Psoas muscle (tissue), 8 donors: ENCODE measurements at places on chromosomes 2 and 18. TPM values are rescaled to one million over a fixed set of nuclear protein-coding genes. Genes with fewer than 3 reads are reported as not detected.
A peak's percentile ranks its signal among the peaks of the same experiment; 100 is the strongest.

Gene SRD5A2
- 0.06 TPM for total RNA-seq

Gene GATA6
- total RNA-seq = 0.92 TPM

Gene UGT1A4
- total RNA-seq = not detected

DNA sequence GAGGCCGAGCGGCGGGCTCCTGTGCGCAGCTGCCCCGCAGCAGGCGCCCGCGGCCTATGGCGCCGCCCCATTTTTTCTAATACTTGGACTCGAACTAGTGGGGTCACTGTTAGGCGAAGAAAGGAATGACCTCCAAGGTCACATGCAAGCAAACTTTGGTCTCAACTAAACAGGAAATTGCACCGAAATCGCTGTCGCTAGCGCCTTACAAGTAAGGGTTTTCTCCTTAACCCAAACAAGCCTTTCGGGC is 339 bp downstream of the ACAA2 start:
- DNase-seq = peak; percentile 62

- DNase-seq = peak; percentile 87
Observed at GRCh38 chr2:9311488-9311887, 104.9 kb downstream of the ASAP2 start.

DNA sequence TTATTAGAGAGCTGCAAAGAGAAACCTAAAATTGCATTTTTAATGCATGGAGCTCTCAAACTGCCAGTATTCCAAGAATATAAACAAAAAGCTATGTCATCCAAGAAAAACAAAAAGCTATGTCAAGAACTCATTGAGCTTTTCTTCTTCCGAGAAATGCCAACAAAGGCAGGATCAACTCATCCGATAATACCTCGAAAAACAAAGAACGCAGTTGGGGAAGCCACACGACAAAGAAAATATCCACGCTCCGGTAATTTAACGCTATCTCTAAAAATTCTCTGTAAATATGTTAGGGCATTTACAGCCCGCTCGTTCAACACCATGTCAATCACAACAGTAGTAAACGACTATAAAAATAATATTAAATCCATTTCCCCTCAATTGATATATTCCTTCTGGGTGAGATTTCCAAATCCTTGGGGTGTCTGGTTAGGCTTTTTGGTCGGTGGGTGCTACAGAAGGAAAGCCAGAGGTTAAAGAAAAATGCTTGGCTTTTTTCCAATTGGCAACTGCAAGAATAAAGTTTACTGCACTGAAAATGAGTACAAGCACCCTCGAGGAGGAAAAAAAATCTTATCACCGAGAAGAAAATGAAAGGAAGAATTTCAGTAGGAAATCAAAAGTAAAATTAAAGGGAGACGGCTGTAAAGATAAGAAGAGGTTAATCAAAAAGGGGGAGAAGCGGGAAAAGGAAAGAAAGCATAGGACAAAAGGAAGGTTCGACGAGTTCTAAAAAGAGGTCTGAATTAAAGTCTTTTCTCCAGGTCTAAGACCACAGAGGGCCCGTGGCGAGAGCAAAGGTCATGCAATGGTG is 856 bp downstream of the TIA1 start:
- no peak for DNase-seq

DNA sequence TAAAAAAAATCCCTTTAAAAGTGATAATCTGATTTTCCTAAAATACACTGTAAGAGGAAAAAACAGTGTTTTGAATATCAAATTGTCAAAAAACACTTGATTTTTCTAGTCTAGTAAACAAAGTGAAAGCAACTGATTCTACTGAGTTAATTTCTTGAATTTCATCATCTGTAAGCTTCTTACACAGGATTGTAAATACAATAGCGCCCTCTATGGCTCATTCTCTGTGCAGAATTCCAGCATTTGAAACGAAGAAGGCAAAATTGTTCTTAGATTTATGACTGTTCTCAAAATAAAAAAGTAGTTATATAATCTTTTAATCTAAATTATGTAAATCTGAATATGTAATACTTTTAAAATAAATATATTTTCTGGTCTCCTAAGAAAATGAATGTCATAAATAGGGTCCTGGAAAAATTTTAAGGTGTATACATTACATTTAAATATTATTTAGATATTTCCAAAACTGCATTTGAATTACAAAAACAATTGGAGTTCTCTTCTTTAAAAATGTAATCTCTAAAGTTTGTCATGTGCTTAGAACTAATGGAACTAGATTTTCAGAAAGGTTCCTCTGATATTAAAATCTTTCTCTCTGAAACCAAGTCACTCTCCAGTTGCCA is 176.9 kb upstream of the MC4R start:
- DNase-seq = no peak

DNA sequence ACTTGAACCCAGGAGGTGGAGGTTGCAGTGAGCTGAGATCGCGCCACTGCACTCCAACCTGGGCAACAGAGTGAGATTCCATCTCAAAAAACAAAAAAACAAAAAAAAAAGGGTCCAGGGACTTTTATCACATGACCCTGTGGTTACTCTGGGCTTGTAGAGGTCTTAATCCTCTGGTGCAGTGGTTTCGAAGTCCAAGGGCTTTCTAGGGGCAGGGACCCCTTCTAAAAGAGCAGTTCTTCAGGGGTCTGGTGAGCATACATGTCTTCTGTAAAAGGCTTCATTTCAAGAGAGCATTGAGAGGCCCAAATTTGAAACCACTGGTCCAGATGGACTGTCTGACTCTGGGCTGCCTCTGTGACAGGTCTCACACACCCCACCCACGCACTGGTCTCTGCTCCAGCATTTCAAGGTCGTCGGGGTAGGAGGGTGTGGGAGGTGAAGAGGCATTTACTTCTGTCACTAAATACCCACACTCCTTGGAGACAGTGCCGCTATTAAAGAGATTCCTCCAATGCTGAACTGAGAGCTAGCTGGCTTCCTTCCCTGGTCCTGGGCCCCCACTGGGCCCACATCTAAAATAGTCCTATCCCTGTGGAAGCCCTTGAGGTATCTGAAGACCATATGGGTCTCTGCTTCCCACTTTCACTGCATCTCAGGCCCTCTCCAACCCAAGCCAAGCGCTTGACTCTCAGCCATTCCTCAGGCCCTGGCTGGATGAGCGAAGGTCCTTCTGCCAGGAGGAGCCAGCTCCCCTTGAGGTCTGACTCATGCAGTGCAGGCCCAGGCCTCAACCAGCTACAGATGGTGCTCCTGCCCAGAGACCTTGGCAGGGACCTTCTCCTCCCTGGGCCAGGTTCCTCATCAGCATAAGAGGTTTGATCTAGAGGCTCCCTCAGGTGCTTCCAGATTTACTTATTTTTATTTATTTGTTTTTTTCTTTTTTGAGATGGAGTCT is 44.8 kb downstream of the PAX8 start:
- no peak for DNase-seq

- peak; percentile 21 for DNase-seq
Observed at GRCh38 chr18:27185025-27185763, at the start of gene CHST9. CHST9 (minus strand) TSS chr18:27185308; CDS start chr18:27142809, 42,499 bp downstream.

DNA sequence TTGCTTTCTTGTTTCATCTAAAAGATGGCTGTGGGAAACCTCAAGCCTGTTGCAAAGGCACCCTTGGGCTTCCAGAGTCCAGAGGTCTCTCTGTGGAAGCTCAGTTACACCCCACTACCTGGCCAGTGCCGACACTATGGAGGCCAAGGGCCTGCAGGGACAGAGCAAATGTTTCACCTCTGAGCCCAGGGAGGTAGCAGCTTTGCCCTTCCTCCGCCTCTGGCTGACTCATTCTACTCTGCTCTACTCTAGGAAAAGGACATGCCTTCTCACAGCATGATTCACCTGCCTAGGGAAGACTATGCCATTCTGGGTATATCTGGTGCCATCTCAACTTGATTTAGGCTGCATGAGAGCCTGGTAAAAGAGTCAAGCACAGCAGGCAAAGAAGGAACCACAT is 12.2 kb downstream of the MYOM1 start:
- DNase-seq = peak; percentile 24

- peak; percentile 29 for DNase-seq
Observed at GRCh38 chr2:56185582-56186046, 1.8 kb downstream of the CCDC85A start.

- no peak for DNase-seq
Observed at GRCh38 chr18:10332452-10332851, 122.0 kb upstream of the APCDD1 start.

Gene ALK
- total RNA-seq = 0.32 TPM

Gene LBX2
- total RNA-seq = 0.15 TPM

DNA sequence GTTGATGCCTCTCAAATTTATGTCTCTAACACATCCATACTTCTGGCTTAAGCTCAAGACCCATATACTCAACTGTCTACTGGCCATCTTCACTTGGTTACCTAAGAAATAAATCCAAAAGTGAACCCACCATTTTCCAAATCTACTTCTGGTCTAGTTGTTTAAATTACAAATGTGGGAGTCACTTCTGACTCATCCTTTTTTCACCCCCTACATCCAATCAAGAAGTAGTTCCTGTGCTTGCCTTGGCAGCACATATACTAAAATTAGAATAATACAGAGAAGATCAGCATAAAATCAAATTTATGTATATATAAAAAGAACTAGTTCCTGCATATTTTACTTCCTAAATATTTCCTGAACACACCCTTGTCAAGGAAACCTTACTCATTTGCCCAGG is 53.6 kb downstream of the STRN start:
- no peak for DNase-seq

DNA sequence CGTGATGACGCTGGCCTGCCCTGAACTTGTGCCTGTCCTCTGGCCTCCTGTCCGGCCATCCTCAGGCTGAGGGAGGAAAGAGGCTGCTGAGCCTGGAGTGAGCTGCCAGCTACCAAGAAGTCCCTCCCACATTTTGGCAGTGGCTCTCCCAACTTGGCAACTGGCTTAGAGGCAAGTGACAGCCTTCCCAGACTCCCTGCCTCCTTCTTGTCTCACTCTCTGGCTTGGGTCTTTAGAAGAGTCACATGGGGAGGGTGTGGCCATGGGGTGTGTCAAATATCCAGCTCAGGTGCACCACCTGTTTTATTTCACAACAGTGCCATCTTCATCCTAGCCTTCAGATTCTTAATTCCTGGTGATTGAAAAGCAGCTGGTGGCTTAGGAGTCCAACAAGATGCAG is 222.9 kb downstream of the PRKCE start:
- DNase-seq = peak; percentile 81
